ENCODE measurements at places on chromosomes 3 and 15.

DNA sequence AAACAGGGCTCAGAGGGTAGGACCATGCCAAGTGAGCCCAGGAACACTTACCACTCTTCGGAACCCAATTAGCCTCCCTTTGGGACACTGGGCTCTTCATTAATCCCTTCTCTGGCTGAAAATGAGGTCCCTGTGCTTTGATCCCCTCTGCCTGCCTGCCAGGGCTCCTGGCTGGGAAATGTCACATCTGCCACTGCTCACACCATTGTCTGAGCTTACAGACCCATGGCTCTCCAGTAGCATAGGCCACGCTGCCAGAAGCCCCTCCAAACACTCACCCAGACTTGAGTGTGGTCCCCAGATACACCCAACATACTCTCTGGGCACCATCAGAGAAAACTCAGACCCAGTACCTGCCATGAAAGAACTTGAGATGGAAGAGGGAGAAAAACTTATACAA, 287.3 kb downstream of the XXYLT1 start:
- DNase-seq = no peak

- DNase-seq = no peak
Observed at GRCh38 chr15:49848807-49849206, 228.0 kb downstream of the DTWD1 start.

DNA sequence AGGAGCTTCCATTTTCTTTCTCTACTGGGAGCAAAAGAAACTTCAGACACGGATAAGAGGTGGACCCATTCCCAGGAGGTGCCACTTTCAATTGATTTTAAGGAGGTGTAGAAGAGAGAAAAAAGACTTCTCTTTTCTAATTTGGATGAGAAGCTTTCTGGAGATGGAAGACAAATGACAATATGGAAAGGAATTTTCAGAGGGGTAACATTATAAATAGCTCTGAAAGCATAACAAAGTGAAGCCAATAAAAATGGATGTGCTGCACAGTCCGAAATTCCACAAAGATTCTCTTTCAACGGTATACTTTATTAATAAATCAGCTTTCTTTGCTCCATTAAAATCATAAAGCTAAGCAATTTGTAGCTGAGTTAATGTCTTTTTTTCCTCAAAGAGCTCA, 607.2 kb upstream of the MDFIC2 start:
- no peak for DNase-seq

GRCh38 chr3:105254154-105254553, 112.6 kb upstream of the ALCAM start:
- no peak for DNase-seq

GRCh38 chr3:186180891-186181481, 72.1 kb upstream of the ETV5 start:
- no peak for DNase-seq

DNA sequence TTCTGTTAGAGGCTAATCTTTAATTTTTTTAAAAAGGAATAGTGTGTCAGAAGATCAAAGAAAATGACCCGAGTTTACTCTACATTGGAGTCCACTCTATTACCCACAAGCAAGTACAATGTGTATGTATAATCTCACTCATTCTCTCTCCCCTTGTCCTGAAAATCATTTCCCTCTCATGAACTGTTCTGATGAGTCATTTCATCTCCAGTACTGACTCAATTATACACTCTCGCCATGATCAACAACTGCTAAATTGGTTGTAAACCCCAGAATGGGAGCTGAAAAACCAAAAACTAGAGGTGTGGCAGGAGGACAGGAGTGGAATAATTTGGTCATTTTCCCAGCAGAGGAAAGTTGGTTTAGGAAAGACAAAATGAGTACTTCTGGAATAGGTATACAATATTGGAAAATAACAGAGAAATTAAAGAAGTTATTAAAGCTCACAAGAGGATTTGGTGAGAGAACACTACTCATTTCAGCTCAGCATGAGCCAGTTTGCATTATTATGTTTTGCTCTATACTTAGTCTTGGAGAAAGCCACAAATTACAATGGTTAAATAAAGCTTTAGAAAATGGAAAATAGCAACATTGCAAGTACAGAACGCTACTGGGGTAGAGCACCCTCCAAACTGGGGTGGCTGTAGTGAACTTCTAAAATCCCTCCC, 144.3 kb upstream of the PFN2 start:
- no peak for DNase-seq

Data from transverse colon (tissue), 4 donors.